ENCODE measurements at places on chromosomes 11 and 22. TPM values are rescaled to one million over a fixed set of nuclear protein-coding genes. Genes with fewer than 3 reads are reported as not detected.

ZNF215 gene
- 1.0 TPM for total RNA-seq

RAG2 gene
- total RNA-seq: not detected

SAA2 gene
- 45.8 TPM for total RNA-seq

GLYAT gene
- total RNA-seq: 8.2 TPM

FOLR1 gene
- total RNA-seq: not detected

KRTAP5-7 gene
- not detected for total RNA-seq

CYP2D6 gene
- total RNA-seq: 0.31 TPM

FEN1 gene
- total RNA-seq: 11.4 TPM

NCAM1 gene
- total RNA-seq: 150 TPM

TRIM48 gene
- total RNA-seq: not detected

MRGPRF gene
- 12.4 TPM for total RNA-seq

TBX1 gene
- 0.47 TPM for total RNA-seq

TMEM45B gene
- not detected for total RNA-seq

KRTAP5-11 gene
- total RNA-seq: not detected

USH1C gene
- total RNA-seq: 0.88 TPM

MAPK8IP1 gene
- 5.0 TPM for total RNA-seq

HBD gene
- total RNA-seq: not detected

OR10D3 gene
- not detected for total RNA-seq

WNT11 gene
- 3.4 TPM for total RNA-seq

SOX10 gene
- total RNA-seq: 3.6 TPM

EHF gene
- total RNA-seq: 0.65 TPM

APOA5 gene
- total RNA-seq: not detected

ARSA gene
- total RNA-seq: 32.5 TPM

DCHS1 gene
- 15.8 TPM for total RNA-seq

RANGAP1 gene
- total RNA-seq: 33.7 TPM

RIMBP3B gene
- total RNA-seq: not detected

IFITM10 gene
- 0.76 TPM for total RNA-seq

CCDC179 gene
- total RNA-seq: not detected

GDPD4 gene
- not detected for total RNA-seq

CD151 gene
- 382 TPM for total RNA-seq

INPP5J gene
- total RNA-seq: 26.4 TPM

NFAM1 gene
- total RNA-seq: 2.6 TPM

TSGA10IP gene
- not detected for total RNA-seq

OR4A5 gene
- not detected for total RNA-seq

FAM180B gene
- total RNA-seq: not detected

SLC25A18 gene
- 1.6 TPM for total RNA-seq
